ENCODE measurements at places on chromosomes 2 and 18.

DNA sequence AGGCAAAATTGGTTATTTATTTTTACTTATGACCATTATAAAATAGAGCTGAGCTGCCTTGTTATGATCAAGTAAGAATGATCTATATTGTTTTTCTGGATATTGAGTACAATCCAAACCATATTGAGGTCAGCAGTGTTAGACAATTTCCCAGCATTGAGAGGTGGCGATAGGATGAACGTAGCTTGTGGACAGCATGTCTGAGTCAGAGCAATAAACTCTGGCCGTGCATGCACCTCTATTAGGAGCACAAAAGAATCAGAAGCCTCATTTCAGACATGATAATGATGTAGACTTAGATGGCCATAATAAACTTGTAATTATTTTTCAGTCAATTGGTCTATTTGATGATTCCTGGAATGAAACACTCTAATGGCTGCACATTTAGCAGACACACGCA, 491.6 kb downstream of the RIT2 start:
- DNase-seq, result no peak

DNA sequence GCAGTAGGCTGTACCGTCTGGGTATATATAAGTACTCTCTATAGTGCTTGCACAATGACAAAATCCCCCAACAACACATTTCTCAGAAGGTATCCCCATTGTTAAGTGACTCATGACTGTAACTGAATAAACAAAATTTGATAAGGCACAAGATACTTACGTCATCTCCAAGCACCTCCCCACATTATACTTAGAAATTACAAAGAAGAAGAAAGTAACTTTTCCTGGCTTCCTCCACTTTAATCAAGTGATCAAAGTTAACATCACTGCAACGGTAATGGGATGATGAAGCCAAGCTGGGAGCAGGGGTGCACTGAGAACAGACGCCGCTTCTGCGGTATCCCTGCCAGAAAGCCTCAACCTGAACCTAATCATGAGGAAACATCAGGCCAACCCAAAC, 9.7 kb downstream of the TNS1 start:
- DNase-seq, result no peak

DNA sequence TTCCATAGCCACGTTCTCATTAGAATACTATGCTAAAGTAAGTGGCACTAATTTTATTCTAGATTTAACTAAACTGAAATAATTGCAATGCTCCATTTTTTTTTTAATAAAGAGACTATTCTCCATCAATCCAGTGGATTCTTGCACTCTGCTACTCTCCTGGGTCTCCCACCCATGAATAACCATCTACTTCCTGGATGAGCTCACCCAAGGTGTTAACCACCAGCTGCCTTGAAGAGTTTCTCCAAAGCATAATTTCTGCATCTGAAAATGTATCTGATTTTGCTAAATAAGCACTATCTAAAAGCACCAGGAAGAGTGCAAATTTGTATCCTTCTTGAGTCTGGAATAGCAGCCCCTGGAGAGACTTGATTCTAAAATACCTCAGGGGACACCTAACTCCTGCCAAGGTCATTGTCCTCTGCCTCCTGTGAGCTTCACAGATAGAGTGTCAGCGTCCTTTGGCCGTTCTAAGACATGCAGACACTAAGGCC, 41.6 kb upstream of the SH3BP4 start:
- DNase-seq, result no peak

DNA sequence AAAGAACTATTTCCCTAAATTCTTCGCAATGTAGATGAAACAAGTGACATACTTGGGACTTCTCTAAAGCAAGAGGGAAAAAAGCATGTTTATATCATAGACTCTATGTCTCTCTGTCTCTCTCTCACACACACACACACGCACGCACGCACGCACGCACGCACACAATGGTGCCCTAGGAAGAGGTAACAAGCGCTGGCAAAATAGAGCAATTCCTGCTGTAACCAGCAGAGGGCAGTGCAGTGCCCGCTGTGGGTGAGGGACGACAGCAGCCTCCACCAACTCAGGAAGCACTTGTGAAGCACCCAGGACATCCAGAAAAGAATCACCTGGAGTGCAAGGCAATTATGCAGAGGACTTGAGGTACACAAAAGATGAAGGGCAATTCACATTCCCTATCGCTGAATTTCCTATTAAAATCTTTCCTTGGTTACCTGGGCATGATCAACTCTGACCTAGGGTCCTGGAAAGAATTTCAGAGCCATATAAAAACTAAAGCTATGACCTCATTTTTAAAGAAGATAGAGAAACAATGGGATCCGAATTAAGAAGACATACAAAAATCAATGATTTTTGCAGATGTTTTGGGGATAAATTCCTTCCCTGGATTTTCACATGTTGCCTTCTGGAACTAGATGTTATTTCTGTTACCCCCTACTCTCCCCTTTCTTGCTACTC, 166.4 kb downstream of the PDE11A start:
- peak; percentile 78 for DNase-seq

DNA sequence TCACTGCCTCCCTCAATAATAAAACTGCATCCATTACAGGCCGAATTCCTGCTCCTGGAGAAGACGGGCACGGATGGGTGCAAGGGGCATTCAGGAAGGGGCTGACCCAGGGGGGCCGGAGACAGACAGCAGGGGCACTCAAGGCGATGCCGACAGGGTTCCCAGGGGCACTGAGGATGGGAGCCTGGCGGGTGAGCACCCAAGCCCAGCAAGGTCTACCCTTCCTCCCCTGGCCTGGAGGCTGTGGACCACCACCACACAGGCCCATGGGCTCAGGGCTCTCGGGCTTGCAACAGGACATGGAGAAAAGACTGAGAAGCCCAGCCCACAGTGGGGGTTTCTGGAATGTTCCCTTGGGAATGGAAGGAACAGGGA, 104.7 kb upstream of the ODC1 start:
- DNase-seq, result no peak

DNA sequence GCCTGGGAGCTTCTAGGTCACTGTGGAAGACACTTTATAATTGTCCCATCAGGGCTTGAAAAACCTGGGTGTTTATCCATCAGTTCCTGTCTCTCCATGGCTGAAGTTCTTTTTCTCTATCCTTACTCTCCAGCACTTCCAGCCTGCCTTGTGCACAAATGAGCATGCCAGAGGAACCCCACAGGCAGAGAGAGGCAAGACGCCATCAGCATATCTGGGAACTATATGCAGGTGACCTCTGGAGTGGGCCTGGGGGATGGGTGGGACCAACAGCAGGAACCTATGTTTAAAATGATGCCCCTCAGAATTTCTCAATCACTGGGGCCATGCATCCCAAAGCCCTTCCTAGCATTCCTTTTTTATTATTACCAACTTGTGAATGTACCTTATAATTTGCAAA, 156.2 kb upstream of the PARD3B start:
- no peak for DNase-seq

- no peak for DNase-seq
Observed at GRCh38 chr2:71681626-71682025, 228.3 kb downstream of the DYSF start.

DNA sequence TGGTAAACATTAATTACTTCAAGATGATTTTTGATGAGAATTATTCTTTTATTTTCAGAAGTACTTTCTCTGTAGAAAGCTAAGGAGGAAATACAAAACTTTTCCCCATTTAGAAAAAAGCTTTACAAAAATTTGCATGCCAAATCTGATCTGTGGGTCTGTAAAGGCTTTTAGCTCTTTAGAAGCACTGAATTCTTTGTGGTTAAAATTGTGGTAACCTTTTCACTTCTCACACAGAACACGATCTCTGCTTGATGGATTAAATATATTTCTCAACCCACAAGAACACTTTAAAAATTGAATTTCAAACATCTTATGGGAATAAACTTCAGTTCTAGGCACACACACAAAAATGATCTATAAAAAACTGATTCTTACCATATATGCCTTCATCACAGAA, 63.7 kb downstream of the VIL1 start:
- no peak for DNase-seq

GRCh38 chr18:2636126-2636631, 19.3 kb upstream of the SMCHD1 start:
- no peak for DNase-seq

DNA sequence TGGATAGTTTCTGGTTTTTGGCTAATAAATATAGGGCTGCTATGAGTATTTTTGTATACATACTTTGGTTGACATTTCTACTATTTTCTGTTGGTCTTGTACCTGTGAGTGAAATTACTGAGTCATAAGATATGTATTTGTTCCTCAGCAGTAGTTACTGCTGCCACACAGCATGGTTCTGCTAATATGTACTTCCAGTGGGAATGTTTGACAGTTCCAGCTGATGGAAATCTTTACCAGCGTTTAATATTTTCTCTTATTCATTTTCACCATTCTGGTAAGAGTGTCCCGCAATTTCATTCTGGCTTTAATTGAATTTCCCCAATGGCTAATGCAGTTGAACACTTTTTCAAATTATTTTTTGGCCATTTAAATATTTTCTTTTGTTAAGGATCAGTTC, 57.9 kb upstream of the IL1R1 start:
- DNase-seq, result no peak

- no peak for DNase-seq
Observed at GRCh38 chr2:140589273-140589672, 1541.5 kb downstream of the LRP1B start.

GRCh38 chr18:77131652-77132368, 773 bp downstream of the MBP start:
- DNase-seq, result peak; percentile 42
